ENCODE measurements at places on chromosomes 11 and 22. TPM values are rescaled to one million over a fixed set of nuclear protein-coding genes. Genes with fewer than 3 reads are reported as not detected.
A peak's percentile ranks its signal among the peaks of the same experiment; 100 is the strongest.

GRCh38 chr22:32951807-32952153 is 106.4 kb downstream of the SYN3 start:
- no peak for DNase-seq

- no peak for DNase-seq
Observed at GRCh38 chr11:9639099-9639498, 24.8 kb upstream of the SWAP70 start.

DNA sequence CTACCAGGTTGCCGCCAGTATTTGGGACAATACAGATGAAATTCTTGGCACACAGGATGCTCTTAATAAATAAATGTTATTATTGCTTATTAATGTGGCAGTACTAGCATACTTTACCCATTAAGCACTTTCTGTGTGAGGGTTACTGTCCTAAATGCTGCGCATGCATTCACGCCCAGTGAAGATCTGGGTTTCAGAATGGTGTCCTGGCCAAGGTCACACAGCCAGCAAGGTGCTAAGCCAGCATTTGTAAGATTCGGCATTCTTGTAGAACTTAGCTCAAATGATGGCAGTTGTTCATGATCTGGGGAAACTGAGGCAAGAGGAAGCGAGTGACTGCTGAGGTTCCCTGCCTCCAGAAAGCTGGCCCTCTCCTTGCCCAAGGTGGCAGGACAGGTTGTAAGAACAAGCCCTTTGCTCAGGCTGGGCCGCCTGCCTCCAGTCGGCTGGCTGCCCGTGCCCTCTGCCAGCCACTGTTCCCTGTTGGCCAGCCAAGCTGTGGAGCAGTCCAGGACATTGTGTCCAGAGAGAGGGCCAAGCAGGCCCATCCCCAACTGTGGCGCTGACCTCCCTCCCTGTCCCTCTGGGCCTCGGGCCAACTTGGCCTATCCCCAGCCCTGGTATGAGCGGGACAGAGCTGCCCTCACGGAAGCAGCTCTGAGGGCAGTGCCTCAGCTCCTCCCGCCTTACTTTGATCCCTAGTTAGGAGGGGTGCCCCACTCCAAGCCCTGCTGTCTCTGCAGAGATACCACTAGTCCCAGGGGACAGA is 28.8 kb downstream of the TOB2 start:
- no peak for DNase-seq

DNA sequence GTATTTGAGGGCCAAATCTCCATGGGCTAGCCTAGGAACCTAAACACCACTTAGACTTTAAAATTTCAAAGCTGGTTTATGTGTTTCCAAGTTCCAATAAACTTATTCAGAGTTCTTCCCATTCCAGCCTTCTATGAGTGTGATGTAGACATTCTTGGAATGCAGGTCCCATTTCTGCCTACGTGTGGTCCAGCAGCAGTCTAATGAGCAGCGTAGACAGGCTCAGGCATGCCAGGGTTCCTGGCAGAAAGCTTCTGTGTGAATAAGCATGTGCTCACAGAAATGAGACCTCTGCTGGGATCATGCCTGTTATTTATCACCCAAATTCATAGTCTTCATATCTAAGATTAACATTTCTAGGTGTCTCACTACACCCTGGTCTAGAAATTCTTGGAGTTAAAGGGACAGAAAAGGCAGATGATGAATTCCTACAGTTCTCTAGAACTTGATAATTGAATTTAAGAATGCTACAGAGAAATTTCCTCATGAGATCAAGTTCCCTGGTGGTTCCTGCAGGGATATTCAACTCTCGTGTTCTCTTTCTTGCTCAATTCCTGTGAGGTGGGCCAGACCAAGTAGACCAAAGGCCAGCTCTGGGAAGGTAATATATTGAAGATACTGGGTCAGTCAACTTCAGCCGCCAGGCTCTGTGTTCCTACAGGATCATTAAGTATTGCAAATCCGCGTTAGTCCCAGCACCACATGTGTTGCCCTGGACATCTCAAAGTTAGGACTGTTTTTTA is 17.6 kb downstream of the RNF185 start:
- no peak for DNase-seq

- no peak for DNase-seq
Observed at GRCh38 chr11:48005831-48006270, 25.5 kb downstream of the PTPRJ start.

GRCh38 chr22:30561402-30562189 is 12.9 kb downstream of the GAL3ST1 start:
- no peak for DNase-seq

DNA sequence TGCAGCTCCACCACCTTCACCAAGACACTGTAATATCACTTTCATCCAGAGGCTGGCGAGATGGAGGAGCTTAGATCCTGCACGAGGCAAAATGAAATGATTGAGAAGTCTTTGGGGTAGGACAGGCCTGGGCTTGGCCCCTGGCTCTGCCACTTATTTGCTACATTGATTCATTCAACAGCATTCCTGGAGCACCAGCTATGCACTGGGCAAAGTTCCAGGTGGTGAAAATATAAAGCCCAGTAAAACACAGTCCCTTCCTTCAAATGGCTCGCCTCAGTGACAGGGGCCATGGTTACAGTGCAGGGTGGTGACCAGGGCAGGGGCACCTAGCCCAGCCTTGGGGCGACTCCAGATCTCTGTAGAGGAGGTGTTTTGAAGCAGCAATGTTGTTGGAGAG is 19.7 kb downstream of the ALX4 start:
- no peak for DNase-seq

DNA sequence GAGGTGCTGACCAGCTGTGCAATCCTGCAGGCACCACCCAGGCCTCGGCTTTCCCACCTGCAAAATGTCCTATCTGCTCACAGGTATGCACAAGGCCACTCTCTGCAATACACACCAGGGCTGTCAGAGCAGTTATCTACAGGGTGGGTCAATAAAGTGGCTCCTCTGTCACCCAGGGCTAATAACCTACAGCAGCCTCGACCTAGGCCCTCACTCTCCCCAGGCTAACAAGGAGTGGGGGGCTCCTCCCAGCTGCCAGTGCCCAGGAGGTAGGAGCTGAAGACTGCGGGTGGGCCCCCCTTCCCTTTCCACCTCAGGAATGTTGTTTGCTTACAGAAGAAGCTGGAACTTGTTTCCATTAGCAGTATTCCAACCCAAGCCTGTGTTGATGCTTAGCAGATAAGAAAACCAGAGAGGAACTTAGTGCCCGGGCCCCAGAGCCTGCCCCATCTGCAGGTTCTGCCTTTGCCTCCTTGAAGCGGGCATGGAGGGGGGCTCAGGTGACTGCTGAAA is 26.8 kb downstream of the MYH9 start:
- no peak for DNase-seq

DNA sequence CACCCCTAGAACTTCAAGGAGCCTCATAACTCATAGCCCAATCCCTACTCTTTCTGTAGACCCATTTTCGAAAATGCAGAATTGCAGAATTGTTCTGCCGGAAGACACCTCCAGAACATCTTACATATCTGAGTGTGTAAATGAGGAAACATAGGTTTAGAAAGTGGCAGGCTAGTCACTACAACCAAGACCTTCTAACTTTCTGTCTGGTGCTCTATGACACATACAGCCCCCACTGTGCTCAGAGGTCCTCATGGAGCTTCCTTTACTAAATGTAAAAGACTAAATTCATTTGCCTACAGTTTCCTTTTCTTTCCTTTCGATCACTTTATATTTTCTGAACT is 132.1 kb upstream of the DDI1 start:
- DNase-seq = no peak

GRCh38 chr11:35822815-35823495 is 120.9 kb upstream of the LDLRAD3 start:
- no peak for DNase-seq

- no peak for DNase-seq
Observed at GRCh38 chr11:109604481-109605400, 182.8 kb downstream of the C11orf87 start.

- DNase-seq = no peak
Observed at GRCh38 chr11:55652560-55652959, 4.4 kb downstream of the OR4S2 start.

DNA sequence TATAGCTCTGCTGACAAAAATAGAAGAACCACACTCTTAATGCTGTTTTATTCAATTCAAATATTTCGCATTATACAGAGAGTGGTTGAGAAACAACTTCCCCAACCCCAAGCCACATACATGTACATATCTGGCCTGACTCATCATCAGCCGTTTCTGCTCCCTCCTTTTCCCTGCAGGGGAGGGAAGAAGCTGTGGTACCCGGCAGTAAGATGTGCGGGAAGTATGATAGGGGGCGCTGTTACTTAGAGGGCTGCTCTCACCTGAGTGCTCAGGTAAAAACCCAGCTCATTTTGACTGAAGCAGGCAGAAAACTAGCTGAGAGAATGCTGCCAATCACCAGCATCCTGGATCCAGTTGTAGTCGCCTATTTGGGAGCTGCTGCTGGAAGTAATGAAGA is 85.5 kb downstream of the NELL1 start:
- DNase-seq = peak; percentile 34

DNA sequence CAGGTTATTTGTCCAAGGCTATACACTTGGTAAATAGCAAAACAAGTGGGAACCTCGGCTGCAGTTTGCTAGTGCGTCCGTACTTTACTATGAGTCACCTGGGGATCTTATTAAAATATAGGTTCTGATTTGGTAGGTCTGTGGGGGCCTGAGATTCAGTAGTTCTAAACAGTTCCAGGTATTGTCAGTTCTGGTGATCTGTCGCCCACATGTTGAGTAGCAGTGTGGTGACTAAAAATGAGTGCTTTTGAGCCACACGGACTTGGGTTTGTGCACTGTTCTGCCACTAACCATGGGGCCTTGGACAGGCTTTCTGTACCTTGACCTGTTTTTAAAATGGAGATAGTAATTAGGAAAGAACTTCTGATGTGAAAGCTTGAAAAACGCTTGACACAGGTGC is 15.7 kb downstream of the FBXO7 start:
- DNase-seq = no peak

- DNase-seq = no peak
Observed at GRCh38 chr11:103985041-103985440, 51.4 kb upstream of the DDI1 start.

DNA sequence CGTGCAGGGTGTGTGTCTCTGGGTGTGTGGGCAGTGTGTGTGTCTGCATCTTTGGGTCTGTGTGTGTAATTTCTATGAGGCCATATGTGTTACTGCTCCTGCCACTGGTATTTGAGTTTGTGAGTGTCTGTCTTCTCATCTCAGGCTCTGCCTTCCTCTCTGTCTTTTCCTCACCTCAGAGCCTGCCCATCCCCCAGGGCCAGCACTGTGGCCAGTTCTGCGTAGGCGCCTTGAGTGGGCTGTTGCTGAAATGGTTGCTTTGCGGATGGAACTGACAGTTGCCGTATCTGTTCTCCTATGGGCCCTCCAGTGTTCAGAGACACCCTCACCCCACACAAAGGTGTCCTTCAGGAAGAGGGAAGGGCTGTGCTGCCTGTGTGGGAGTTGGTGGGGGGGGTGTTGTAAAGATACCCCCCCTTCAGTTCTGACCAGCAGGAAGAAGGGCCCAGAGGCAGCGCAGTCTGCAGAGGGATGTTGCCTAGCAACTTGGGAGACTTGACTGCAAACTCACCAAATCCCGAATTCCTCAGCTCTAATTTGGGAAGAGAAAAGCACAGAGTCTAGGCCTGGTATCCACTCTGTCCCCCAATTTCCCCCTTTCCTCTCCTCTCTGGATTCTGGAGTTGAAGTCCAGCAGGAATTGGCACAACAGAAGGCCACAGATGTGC is 2.0 kb upstream of the NRGN start:
- DNase-seq = no peak

The SMARCB1 gene
- 158 TPM for polyA plus RNA-seq

The SLC39A13 gene
- 30.0 TPM for polyA plus RNA-seq

The KRTAP5-7 gene
- not detected for polyA plus RNA-seq

The TMPRSS13 gene
- 0.79 TPM for polyA plus RNA-seq

The VWCE gene
- 9.5 TPM for polyA plus RNA-seq

The MRTFA gene
- polyA plus RNA-seq = 12.8 TPM

The CYTH4 gene
- 0.09 TPM for polyA plus RNA-seq

The KRTAP5-11 gene
- not detected for polyA plus RNA-seq

The MS4A1 gene
- polyA plus RNA-seq = not detected

The TYMP gene
- polyA plus RNA-seq = 0.83 TPM

All from H1 (cell line).